ENCODE measurements at places on chromosomes 6 and 20.

DNA sequence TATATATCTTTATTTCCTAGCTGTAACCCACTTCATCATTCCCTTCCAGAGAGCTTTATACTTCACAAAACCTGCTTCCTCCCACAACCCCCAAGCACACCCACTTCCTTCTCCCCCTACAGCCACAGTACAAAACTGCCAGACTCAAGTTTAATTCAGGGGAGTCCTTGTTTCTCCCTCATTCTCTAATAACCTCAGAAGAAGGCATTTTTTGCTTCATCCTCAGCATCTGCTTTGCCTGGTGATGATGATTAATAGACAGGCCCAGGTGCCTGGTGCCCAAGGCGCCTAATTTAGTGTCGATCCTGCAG lies 414.3 kb downstream of the KIF16B start:
- no peaks in the 10 kb centered on the region for H3K4me1 ChIP-seq
- no peaks in the 10 kb centered on the region for H3K36me3 ChIP-seq
- no peak for DNase-seq
- no peak overlapping the region for H3K4me3 ChIP-seq

- H3K27ac ChIP-seq, result no peak overlapping the region
- H3K4me1 ChIP-seq, result no peaks in the 10 kb centered on the region
- H3K36me3 ChIP-seq, result peaks cover 3% of the 10 kb centered on the region
- DNase-seq, result no peak
- H3K4me3 ChIP-seq, result no peak overlapping the region
- H3K27me3 ChIP-seq, result no peaks in the 10 kb centered on the region
Observed at GRCh38 chr6:80325742-80326141, 219.3 kb downstream of the BCKDHB start.

GRCh38 chr6:156943166-156943565 lies 166.0 kb downstream of the ARID1B start:
- no peaks in the 10 kb centered on the region for H3K36me3 ChIP-seq
- DNase-seq, result no peak
- H3K27ac ChIP-seq, result peak overlapping the region; percentile 23
- H3K4me1 ChIP-seq, result peaks cover 63% of the 10 kb centered on the region

DNA sequence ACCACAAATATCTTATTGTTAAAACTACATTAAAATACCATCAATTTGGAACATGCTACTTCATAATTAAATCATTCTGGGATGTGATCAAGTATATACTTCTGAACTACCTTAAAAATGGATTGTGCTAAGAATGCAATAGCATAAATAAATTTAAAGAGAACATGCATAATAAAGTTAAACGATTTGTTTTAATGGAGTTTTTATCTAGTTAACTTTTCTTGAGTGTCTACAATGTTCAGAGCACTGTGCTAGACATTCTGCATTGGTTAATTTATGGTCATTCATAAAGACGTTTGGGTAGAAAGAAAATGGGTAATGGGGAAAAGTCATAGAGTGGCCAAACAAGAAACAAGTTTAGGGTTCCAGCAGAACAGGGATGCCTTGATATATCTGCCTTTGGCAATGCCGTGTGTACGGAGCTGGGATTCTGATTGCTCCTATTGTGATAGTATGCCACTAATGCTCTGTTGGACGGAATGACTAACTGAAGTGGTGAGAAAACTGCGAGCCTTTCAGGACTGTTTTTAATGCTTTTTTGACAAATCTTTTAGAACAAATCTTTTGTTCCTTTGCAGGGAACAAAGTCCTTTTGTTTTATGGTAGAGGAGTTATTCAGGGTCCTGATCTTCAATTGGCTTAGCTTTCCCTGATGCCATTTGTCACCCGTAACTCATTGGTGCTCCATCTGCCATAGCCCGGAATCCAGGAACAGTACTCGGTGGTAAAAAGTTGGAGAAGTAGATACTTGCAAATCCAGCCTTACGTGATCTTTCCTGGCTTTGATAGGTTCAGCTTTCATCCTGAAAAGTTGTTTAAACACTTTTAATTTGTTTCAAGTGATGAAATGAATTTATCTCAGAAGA lies 162.6 kb downstream of the BCKDHB start:
- DNase-seq, result no peak
- no peaks in the 10 kb centered on the region for H3K4me1 ChIP-seq
- H3K36me3 ChIP-seq, result no peaks in the 10 kb centered on the region

- H3K27me3 ChIP-seq, result no peaks in the 10 kb centered on the region
- DNase-seq, result peak; percentile 9
- peak overlapping the region; percentile 92 for H3K27ac ChIP-seq
- H3K36me3 ChIP-seq, result peaks cover 5% of the 10 kb centered on the region
- H3K4me1 ChIP-seq, result peaks cover 25% of the 10 kb centered on the region
Observed at GRCh38 chr6:7087491-7087979, 20.2 kb upstream of the RREB1 start.

GRCh38 chr6:6397842-6398241 lies 77.4 kb upstream of the F13A1 start:
- no peak overlapping the region for H3K4me3 ChIP-seq
- no peak overlapping the region for H3K27ac ChIP-seq
- peaks cover 32% of the 10 kb centered on the region for H3K27me3 ChIP-seq
- H3K4me1 ChIP-seq, result no peaks in the 10 kb centered on the region

GRCh38 chr6:130132286-130132701 lies 90.5 kb downstream of the SAMD3 start:
- DNase-seq, result peak; percentile 80
- H3K27ac ChIP-seq, result peak overlapping the region; percentile 79
- H3K4me3 ChIP-seq, result peak overlapping the region; percentile 51
- peaks cover 62% of the 10 kb centered on the region for H3K4me1 ChIP-seq
- H3K36me3 ChIP-seq, result peaks cover 25% of the 10 kb centered on the region

DNA sequence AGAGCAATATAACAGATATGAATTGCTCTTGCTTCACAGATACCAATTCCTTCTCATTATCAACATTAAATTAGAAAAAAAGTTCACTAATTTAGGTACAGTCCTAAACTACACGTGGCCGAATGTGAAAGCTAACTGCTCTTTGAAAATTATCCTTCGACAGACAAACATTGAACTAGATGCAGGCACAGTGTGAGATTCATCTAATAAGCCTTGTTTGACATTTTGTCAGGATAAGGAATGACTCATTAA lies 1.1 kb downstream of the FAM184A start:
- no peaks in the 10 kb centered on the region for H3K27me3 ChIP-seq
- H3K4me1 ChIP-seq, result peaks cover 23% of the 10 kb centered on the region
- no peak overlapping the region for H3K27ac ChIP-seq
- H3K36me3 ChIP-seq, result no peaks in the 10 kb centered on the region

- no peaks in the 10 kb centered on the region for H3K27me3 ChIP-seq
- no peak for DNase-seq
- no peak overlapping the region for H3K27ac ChIP-seq
- no peaks in the 10 kb centered on the region for H3K4me1 ChIP-seq
- no peak overlapping the region for H3K4me3 ChIP-seq
Observed at GRCh38 chr6:92110403-92110802, 1309.0 kb downstream of the EPHA7 start.

DNA sequence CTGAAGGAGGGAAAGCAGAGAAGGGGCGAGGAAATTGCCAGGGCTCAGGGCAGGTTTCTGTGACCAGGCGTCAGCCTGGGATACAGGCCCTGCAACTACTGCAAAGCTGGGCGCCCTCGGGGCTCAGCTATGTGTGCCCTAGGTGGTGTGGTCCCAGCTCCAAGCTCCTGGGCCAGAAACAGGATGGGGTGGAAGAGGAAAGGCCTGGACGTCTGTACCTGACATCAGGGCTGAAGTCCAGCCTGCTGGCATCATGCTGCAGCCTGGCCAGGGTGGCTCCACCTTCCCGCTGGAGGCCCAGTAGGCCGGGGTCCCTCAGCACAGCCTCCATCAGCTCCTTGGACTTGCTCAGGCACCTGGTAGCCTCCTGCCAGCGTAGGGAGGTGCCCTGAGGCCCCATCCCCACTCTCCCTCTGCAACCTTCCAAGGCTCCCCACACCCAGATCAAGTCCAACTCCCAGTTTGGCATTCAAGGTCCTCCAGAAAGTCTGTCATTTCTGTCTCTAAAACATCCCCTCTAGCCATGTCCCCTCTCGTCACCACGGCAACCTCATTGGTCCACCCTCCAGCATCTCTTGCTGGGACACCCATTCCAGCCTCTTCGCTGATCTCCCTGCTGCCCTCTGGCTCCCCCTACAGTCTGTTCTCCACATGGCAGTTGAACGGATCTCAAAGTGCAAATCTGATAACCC lies 38.2 kb downstream of the KIAA1755 start:
- H3K27ac ChIP-seq, result no peak overlapping the region
- peaks cover 11% of the 10 kb centered on the region for H3K27me3 ChIP-seq
- peaks cover 6% of the 10 kb centered on the region for H3K4me1 ChIP-seq
- peak; percentile 55 for DNase-seq
- H3K4me3 ChIP-seq, result no peak overlapping the region

DNA sequence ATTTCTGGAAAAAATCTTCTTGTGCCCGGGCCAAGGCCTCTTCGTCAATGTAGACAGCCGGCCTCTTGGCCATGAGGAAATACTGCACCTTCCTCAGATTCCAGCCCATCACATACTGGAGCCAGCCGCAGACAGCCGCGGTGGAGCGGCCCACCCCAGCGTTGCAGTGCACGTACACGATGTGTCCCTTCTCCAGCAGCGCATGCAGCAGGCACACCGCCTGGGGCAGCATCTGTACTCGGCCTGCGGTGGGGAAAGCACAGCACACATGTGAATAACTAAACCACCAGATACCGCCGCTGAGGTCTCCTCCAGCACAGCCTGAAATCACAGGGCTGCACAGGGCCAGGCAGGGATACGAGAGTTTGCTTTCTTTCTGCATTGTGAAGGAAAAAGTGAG lies 107.9 kb downstream of the EPM2A start:
- H3K27me3 ChIP-seq, result no peaks in the 10 kb centered on the region
- no peak overlapping the region for H3K27ac ChIP-seq
- no peaks in the 10 kb centered on the region for H3K4me1 ChIP-seq
- no peak for DNase-seq
- peaks cover 3% of the 10 kb centered on the region for H3K36me3 ChIP-seq
- H3K4me3 ChIP-seq, result no peak overlapping the region

DNA sequence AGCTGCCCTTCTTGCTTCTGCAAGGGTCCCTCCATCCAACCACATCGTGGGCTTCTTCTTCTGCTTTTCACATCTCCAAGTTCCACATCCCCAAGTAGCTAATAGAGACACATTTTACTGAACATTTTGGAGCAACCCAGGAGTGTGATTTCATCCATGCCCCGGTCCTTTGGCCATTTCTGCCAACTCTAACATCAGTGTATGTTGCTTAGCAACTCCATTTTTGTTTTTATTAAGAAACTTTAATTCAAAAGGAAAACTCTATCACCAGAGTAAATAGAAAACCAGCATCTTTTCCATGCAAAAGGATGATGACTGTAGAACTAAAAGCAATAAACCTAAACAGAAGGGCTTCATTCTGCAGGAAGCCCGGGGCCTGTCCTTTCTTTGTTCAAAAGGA lies 32.7 kb upstream of the SULF2 start:
- no peak overlapping the region for H3K27ac ChIP-seq
- H3K36me3 ChIP-seq, result no peaks in the 10 kb centered on the region
- peaks cover 51% of the 10 kb centered on the region for H3K27me3 ChIP-seq
- DNase-seq, result no peak

DNA sequence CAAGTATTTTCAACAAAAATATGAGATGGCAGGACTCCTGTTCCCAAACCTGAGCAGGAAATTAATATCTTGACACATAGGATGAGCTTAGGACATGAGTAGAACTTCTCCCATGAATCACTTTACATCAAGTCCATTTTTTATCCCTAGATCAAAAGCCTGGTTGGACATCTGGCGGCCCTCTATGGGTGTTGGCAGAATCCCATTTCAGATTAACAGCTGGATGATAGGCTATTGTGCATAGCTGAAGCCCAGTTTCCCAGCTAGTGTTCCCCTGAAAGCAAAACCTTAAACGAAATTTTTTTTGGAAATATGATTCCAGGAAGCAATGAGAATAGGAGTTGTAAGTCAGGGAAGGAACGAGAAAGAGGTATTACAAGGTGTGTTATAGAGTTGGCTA lies 449.4 kb upstream of the CHD6 start:
- no peaks in the 10 kb centered on the region for H3K27me3 ChIP-seq
- no peaks in the 10 kb centered on the region for H3K36me3 ChIP-seq
- DNase-seq, result no peak

DNA sequence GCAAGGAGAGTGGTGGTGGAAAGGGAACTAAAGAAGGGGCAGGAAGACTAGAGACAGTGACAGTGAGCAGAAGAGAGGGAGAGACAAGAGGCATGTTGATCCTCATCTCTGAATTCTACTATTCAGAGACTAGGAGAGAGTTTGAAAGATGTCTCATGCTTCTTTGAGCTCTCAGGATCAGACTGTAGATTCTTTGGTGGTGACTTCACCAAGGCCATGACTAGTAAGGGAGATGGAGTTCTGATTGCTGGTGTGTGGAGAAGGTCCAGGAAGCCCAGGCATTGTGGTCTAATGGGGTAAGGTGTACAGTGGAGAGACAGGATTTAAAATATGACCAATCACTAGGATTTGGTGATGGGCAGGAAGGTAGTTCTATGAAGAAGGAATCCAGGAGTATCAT lies 713 bp downstream of the WFDC9 start:
- no peaks in the 10 kb centered on the region for H3K4me1 ChIP-seq
- peaks cover 72% of the 10 kb centered on the region for H3K27me3 ChIP-seq
- DNase-seq, result no peak

DNA sequence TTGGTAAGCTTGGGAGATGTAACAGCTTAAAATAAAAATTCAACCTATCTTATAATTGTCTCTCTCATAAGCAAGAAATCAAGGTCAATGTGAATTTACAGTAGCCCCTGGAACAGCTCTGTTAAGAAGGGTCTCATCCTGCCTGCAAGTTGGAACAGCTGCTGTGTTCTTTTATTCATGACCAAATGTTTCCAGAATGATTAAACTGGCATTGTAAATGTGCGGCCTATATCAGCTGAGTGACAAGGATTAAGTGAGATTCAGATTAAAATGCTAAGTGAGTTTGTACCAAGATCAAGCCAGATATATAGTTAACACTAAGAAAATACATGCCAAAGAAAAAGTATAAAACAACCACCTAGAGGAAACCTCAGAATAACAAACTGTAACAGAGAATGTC lies 45.3 kb upstream of the NRSN1 start:
- no peak for DNase-seq
- no peaks in the 10 kb centered on the region for H3K4me1 ChIP-seq
- no peaks in the 10 kb centered on the region for H3K27me3 ChIP-seq

DNA sequence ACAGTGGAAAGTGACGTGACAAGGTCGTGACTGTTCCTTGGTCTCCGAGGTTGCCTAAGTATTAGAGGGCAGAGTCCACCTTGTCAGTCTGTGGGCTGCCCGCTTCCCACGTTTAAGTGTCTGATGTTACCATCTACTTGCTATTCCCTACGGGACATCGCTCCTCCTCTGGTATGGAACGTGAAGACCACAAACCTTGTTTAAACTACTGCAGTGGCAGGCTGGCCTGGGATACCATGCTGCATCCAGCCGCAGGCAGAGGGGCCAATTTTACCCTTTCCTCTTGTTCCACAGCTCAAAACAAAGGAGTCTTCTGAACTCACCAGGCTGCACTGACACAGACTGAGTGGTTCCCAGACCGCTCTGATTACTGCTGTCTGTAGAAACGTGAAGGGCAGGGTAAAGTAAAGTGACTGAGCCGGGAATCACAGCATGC lies 275.9 kb downstream of the FOXC1 start:
- H3K36me3 ChIP-seq, result no peaks in the 10 kb centered on the region
- H3K27me3 ChIP-seq, result no peaks in the 10 kb centered on the region
- DNase-seq, result no peak
- H3K4me3 ChIP-seq, result no peak overlapping the region
